ENCODE measurements at places on chromosomes 12 and 14. TPM values are rescaled to one million over a fixed set of nuclear protein-coding genes. Genes with fewer than 3 reads are reported as not detected.

C12orf54 gene
- not detected for polyA plus RNA-seq

MYRFL gene
- not detected for polyA plus RNA-seq

RDH12 gene
- polyA plus RNA-seq = not detected

GPRC5D gene
- polyA plus RNA-seq = not detected

FBRSL1 gene
- 10.8 TPM for polyA plus RNA-seq

ART4 gene
- not detected for polyA plus RNA-seq

STON2 gene
- not detected for polyA plus RNA-seq

PRB2 gene
- polyA plus RNA-seq = not detected

AMDHD1 gene
- not detected for polyA plus RNA-seq

TMED10 gene
- 254 TPM for polyA plus RNA-seq

ADCY4 gene
- polyA plus RNA-seq = not detected

VASH1 gene
- polyA plus RNA-seq = 9.6 TPM

RD3L gene
- polyA plus RNA-seq = not detected

SOX5 gene
- polyA plus RNA-seq = 1.1 TPM

FBXL14 gene
- polyA plus RNA-seq = 7.3 TPM

GARIN6 gene
- polyA plus RNA-seq = not detected

SOCS2 gene
- polyA plus RNA-seq = 13.5 TPM

SRRM4 gene
- polyA plus RNA-seq = not detected

KRT7 gene
- 1.4 TPM for polyA plus RNA-seq

RIPK3 gene
- polyA plus RNA-seq = not detected

KCNJ8 gene
- polyA plus RNA-seq = 8.0 TPM

ACSM4 gene
- not detected for polyA plus RNA-seq

NPC2 gene
- 272 TPM for polyA plus RNA-seq

ARHGEF40 gene
- 62.8 TPM for polyA plus RNA-seq

All from IMR-90 (cell line).